Heart left ventricle (tissue), 16 donors: ENCODE measurements at places on chromosomes 3 and 15.

DNA sequence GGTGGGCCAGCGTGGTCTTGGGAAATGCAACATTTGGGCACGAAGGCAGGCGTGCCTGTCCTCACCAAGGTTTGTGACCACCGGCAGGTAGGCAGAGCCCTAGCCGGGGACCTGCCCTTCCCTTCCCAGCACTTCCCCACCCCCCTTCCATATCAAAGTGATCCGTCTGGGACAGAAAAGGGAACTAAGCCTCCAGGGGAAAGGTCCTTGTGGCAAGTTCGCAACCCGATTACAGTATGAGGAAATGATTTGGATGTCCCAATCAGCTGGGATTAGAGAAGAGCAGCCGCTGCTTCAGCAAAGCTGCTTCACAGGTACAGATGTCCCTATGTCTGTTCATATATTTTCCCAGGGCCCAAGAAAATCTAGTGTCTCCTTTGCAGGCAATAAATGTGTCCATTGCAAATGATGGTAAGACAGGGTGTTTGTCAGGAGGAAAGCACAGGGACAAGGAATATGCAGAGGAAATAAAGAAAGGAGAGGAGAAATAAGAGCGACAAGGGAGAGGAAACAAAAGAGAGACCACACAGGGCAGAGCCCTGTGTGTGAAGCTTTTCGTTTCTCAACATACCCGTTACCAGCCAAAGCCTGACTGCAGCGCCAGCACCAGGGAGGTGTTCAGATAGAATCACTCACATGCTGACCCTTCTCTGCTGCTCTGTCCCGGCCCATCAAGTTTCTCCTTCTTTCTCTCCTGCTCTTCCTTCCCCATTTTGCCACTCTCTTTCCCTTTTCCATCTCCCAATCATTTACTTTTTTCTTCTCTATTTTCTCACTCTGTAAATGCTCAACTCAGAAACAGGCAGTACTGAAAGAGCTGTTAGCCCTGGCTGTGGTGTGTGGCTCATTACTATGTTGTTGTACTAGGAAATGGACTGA is 17.4 kb upstream of the SECISBP2L start:
- DNase-seq = no peak

DNA sequence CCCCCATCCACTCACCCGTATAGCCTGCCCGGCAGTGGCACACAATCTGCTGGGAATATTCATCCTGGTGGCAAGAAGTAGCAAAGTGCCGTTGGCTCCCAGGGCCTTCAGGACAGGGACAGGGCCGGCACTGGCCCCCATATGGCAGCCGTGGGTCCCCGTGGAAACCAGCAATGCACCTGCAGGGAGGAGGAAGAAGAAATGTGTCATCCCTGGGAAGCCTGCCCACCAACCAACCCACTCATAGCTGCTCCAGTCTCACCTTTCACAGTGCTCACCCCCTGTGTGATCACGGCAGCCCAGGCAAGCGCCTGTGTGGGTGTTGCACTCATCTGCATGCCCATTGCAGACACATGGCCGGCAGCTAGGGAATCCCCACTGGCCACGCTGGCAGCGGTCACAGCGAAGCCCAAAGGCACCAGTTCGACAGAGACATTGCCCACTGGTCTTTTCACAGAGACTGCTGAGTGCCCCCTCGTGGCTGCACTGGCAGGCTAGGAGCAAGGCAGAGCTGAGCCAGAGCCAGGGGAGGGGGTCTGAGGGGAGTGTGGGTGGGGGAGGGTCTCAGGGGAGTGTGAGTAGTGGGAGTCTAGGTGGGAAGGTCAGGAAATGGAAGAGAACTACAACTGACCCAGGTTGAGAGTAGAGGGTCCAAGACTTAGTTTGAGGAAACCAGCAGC is 4.5 kb upstream of the USP19 start:
- peak; percentile 60 for DNase-seq

GRCh38 chr3:160546727-160547126 is 18.6 kb downstream of the KPNA4 start:
- no peak for DNase-seq

DNA sequence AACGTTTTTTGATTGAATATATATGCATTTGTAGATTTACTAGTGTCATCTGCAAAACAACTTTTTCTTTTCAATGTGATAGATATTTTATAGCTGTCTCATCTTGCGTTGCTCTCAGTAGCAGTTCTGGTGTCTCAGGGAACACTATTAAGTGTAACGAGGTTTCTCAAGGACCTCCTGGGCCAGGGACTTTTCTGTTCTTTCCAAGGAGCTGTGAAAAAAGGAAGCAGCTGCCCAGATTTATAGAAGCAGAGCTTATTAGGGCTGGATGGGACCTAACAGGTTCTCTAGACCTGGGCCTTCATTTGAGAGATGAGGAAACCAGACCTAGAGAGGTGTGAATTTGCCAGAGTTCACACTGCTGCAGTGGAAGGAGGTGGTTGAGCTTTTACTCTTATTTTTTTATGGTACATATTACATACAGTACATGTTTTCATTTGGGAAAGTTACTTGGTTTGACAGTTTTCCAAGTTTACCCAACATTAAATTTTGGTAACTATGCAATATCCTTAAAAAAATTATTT is 16.1 kb downstream of the MAP2K1 start:
- no peak for DNase-seq

DNA sequence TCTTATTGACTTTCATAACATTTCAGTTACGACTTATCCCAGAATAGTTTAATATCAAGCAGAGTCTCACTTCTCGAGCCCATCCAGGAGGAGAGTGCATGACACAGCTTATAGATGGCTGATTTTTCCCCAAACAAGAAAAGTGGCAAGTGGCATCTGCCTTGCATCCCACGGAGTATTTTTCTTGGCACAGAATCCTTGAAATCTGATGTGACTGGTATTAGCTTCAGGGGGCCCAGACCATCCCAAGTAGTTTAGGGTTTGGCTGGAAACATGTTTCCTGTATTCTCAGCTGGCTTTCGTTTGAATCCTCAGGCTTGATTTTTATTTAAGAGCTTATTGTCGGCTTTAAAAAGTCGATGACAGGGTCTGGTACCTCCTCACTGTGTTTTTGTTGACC is 20.7 kb upstream of the FBXL22 start:
- no peak for DNase-seq

GRCh38 chr3:185639632-185640206 is 53.6 kb downstream of the SENP2 start:
- DNase-seq = no peak

GRCh38 chr3:104755791-104756190 is 610.9 kb upstream of the ALCAM start:
- no peak for DNase-seq

DNA sequence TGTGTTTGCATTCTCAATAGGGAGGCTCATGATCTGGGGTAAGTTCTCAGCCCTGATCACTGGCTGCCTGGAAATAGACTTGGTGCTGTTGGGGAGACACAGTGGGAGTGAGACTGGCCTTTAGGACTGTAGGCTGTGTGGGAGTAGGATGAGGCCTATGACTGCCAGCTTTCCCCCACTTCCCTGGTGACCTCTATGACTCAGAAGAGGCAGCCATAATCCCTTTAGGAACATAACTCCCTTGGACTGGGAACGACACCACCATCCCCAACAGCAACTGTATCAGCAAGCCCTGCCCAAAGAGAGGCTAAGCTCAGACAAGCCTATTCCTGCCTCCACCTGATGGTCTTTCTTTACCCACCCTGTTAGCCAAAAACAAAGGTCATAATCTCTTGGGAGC is 91.3 kb downstream of the SUCNR1 start:
- no peak for DNase-seq

DNA sequence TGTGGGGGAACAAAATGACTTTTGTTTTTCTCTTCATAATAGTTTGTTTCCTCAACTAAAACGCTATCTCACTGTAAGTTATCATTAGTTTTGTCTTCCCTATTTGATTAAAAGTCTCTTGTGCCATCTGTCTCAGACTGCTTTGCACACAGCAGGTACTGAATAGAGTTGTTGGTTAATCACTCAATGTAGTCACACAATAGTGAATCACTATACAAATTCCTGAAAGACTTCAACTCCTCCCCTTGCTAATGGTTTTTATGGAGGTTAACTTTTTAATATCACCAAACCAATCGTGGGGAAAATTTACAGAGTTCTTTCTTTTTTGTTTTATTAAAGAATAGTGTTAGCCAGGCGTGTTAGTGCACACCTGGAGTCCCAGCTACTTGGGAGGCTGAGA is 2.6 kb upstream of the NGLY1 start:
- DNase-seq = no peak

- DNase-seq = no peak
These were observed 337.2 kb upstream of the ZNF385D start for GRCh38 chr3:22088204-22088603.

GRCh38 chr3:3705090-3705775 is 94.0 kb upstream of the LRRN1 start:
- peak; percentile 58 for DNase-seq

DNA sequence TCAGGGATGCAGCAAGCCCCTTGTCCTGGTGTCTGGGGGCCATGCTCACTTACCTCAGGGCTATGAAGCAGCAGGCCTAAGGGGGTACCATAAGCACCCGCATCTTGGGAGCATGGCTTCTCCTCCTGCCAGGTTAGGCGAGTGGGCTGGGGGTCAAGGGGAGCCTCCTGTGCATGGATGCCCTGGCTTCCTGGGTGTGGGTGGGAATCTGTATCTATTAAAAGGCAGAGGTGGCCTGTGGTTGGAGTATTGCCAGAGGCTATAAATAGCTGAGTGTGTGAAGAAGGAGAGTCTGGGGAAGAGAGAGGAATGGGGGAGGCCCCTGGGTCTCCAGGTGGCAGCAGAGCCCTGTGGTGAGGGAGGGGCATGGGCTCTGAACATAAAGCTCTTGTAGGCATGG is 19.5 kb downstream of the ACVR2B start:
- DNase-seq = no peak

GRCh38 chr3:57820479-57820878 is 64.4 kb downstream of the SLMAP start:
- DNase-seq = no peak

GRCh38 chr3:52194485-52195290 is 3.3 kb upstream of the ALAS1 start:
- peak; percentile 80 for DNase-seq

DNA sequence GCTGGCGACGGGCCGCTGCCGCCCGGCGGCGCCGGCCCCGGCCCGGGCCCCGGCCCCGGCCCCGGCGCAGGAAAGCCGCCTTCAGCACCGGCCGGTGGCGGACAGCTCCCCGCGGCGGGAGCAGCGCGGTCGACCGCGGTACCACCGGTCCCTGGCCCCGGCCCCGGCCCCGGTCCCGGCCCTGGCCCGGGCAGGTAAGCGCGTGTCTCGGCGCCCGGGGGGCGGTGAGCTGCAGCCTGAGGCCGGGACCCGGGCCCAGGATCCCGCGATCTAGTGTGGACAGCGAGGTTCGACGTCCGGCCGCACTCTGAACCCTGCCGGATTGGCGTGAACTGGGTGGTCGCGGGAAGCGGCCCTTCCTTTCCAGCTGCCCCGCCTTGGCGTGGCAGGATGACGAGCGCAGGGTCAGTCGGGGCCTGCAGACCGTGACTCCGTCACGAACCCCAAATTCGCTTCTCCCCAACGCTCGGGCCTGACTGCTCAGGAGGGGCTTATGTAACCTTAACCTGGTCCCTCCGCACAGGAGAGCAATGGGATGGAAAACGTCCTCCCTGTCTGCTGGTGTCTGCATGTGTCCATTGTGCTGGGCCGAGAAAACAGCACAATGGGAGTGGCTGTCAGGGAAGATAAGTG is 472 bp downstream of the BSN start:
- peak; percentile 80 for DNase-seq

- no peak for DNase-seq
These were observed 14.1 kb downstream of the CMTM6 start for GRCh38 chr3:32488474-32489008.

DNA sequence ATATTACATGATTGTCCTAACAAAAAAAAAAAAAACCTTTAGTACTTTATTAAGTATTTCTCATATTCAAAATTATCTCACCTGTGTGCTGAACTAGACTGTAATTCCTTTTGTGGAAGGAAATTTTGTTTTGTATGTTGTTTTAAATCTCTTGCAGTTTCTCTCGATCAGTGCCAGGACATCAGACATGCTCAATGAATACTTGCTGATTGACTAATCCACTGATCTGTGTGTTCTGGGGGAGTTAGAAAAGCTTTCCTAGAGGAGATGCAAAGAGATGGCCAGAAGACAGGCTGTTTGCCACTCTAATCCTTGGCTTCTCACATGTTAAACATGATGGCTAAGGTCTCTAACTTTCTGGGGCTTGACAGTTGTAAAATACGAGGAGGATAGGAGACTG is 233.3 kb upstream of the NR2E3 start:
- no peak for DNase-seq

- DNase-seq = no peak
These were observed 165.4 kb downstream of the CTNNB1 start for GRCh38 chr3:41364736-41365135.

GRCh38 chr15:52912172-52912571 is 122.0 kb upstream of the ONECUT1 start:
- no peak for DNase-seq

- no peak for DNase-seq
These were observed 44.8 kb upstream of the B3GNT5 start for GRCh38 chr3:183208260-183208659.

- no peak for DNase-seq
These were observed 579.9 kb upstream of the ZNF717 start for GRCh38 chr3:76365275-76365674.

DNA sequence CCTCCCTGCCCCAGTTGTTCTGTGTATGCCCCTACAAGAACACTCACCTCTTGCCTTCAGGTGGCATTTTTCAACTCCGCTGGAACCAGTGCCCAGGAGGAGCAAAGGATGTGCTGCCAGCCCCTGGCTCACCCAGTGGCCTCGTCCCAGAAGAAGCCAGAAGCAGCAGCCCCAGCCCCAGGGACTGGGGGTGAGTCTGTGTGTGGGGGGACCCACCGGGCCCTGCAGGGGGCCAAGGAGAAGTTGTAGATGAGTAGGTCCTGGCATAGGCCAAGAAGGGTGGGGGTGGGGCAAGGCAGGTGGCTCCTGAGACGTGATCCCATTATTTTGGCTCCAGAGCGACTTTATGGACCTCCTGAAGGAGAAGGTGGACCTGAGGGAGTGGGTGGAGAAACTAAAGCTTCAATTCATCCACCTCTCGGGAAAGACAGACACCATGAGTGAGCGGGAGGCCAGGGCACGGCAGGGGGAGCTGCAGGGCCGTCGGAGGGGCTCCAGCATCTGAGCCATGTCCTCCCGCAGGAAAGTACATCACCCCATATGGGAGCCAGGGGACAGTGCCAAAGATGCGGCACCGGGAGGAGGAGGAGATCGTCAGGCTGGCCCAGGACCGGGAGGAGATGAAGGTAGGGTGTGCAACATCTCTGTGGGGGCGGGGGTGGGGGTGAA is 29.3 kb downstream of the NGRN start:
- no peak for DNase-seq
